GM04504 (cell line): ENCODE measurements at places on chromosomes 12 and 14.

DNA sequence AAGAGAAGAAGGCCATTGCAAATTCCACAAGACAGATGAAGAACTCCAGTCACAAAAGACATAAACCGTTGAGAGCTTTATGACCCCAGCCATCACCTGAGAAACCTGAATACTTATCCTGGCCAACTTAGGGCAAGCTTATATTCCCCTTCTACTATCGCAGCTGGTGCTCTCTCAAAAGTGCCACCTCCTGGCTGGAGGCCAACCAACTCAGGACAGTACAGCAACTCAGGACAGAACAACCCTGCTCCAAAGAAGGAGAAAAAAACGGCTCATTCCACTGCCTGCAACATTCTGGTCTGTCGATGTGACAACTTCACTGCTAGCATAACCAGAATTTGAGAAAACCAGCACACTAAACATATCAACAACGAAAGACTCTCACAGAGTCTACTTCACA, 9.7 kb upstream of the KRT6B start:
- no peak for DNase-seq

DNA sequence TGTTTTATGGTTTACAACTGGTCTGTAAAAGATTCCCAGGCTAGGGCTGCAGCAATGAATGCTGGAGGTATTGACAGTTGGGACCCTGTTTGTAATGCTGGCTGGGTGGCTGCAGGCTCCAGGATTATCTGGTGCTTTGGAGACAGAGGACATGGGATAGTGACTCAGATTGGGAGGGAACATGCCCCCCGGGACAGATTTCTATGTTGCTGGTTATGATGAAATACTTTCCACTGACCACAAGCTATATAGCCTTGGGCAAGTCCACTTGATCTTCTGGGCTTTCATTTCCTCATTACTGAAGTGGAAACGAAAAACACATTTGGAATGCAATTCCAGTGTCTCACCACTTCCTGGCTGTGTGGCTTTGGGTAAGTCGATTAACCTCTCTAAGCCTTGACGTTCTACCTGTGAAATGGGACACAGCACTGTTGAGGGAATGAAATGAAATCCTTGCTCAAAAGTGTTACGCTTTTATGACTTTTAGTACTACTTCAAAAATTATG, 6.3 kb upstream of the TPCN1 start:
- peak; percentile 98 for DNase-seq

- no peak for DNase-seq
Observed at GRCh38 chr12:52662093-52662917, 10.3 kb upstream of the KRT2 start.

GRCh38 chr12:121297435-121297991, 1.0 kb upstream of the CAMKK2 start:
- no peak for DNase-seq

DNA sequence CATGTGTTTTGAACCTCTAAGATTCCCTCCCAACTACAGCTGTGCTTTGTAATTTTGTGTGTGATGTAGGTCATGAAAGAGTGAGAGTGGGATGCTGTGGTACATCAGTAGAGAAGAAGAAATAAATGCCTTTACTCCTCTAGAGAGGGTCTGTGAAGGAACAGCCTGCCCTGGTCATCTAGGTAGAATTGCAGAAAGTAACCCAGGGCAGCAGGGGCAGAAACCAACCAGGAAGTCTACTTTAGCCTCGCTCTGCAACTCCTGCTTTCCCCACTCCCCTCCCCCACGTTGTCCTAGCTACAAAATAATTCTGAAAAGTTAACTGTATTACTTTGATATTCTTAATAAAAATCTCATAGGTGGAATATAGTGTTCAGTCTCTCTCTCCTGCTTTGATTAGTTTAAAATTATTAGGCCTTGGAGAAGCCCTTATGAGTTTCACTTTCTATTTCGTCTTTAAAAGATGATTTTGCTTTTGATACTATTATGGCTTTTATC, 7.5 kb downstream of the TBK1 start:
- no peak for DNase-seq

- no peak for DNase-seq
Observed at GRCh38 chr12:115386946-115387345, 703.0 kb upstream of the TBX3 start.

- no peak for DNase-seq
Observed at GRCh38 chr14:56741325-56741724, 69.0 kb downstream of the OTX2 start.

GRCh38 chr14:60905923-60906322, 75.0 kb downstream of the TRMT5 start:
- DNase-seq, result no peak

DNA sequence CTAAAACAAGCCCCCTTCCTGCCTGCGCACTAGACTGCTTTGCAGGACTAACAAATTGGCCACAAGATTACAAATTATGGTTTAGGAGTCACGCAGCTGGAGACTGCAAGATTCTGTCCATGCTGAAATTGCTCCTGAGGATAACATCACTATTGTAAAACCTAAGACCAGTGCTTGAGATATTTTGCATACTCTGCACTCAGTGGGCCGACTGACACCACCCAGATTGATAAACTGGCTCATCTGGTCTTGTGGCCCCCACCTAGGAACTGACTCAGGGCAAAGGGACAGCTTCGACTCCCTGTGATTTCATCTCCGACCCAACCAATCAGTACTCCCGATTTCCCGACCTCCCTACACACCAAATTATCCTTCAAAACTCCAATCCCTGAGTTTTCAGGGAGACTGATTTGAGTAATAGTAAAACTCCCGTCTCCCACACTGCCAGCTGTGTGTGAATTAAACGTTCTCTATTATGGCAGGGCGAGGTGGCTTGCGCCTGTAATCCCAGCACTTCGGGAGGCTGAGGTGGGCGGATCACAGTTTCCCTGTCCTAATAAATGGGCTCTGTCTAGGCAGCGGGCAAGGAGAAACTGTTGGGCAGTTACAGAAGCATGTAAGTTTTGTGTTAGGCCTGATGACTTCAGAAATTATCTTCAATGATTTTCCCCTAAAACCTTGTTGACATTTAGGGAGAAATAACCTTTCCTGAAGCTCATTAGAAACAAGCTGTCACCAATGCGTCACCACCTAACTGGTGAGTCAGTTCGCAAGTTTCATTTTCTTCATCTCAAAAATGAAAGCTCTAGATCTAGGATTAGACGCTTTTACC, 5.3 kb upstream of the UBC start:
- DNase-seq, result no peak

- DNase-seq, result no peak
Observed at GRCh38 chr12:104485651-104486362, 29.1 kb downstream of the CHST11 start.

DNA sequence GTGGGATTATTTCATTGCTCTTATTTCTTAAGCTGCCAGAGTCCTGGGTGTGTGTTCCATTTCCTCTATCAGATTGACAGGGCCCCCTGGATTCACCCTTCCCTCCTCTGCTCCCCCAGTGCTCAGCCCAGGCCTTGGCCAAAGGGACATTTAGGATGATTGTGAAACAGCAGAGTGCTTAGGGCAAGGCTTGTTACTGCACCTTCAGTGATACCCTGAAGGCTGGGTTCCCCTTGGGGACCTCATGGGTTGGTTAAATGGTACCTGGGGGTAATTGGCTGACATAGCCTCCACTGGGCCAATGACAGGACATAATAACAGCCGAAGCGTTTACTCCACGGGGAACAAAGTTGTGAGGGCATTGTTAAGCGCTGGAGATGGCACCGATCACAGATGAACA, 1.3 kb upstream of the KRT72 start:
- no peak for DNase-seq

- DNase-seq, result no peak
Observed at GRCh38 chr12:39077226-39077625, 171.8 kb upstream of the CPNE8 start.

DNA sequence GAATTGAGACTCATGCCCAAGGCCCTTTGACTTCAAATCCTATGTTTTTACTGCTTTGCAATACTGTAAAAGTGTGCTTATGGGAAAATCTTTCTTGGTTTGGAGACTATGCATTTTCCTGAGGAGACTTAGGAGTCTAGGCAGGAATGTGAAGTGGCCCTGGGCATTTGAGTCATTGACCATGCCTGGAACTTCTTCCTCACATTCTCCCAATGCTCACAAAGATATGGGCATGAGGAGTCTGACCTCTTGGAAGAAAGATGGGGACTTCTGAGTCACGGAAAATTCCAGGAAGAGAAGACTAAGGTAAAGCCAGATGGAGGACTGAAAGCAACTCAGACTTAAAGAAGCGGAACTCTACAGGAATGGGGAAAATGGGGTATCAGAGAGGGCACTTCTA, 38.2 kb upstream of the ZNF641 start:
- peak; percentile 13 for DNase-seq

GRCh38 chr14:104680806-104681688, 8.4 kb upstream of the INF2 start:
- DNase-seq, result peak; percentile 62

DNA sequence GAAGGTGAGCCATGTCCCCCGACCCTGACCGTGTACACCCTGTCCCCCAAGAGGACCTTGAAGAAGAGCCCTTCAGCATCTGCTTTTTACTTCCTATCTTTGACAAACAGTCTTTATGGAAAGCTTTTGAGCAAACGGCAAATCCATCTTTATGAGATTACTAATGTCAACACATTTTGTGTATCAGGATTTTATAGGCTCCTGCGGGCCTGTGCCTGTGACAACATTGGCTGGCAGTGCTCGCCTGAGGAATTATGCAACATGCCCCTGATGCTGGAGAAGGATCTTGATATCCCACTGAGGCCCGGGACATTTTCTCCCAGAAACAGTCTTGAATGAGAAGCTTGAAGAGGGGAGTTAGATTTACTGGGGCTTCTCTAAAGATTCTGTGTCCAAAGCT, 416.5 kb downstream of the NRXN3 start:
- DNase-seq, result no peak

DNA sequence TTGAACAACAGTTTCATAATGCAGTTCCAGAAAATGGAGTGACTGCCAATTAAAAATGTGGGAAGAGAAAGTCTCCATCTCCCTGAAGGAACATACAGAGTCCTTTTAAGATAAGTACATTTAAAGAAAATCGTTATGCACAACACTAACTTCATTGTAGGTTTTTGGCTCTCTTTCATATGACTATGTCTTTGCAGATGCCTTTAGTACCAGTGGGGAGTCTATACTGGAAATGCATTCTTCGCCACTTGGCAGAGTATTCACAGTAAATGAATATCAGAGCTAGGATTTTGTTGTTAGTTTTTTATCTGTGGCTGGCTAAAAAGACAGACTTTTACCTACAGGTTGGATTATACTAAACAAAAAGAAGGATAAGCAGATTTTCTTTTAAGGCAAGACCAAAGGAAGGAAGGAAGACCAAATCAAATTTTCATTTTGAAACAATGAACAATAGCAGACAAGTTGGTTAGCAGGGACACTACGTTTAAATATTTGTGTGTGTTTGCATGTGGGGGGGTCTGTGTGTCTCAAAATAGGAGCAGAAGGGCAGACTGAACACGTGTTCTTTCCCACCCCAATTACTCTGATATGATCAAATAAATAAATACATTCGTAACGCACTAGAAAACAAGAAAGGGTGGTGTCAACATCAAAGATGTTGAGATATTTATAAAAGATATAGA, 124.5 kb downstream of the BTG1 start:
- no peak for DNase-seq

- DNase-seq, result no peak
Observed at GRCh38 chr14:101593411-101594238, 32.3 kb downstream of the DIO3 start.

DNA sequence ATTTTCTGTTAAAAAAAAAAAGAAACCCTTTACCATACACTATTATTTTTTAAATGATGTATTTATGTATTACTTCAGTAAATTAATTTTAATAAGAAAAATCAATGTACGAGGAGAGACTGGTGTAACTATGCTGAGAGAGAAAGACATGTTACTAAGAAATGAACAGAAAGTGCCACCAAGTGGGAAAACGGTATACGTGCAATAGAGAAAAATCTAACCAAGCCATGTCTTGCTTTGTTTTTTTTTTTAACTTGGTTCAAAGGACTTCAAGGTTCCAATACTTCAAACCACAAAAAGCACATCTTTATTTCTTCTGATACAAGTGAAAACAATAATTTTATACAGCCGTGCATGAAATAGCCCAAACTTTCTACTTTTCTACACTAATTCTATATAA, 22.9 kb downstream of the NDUFA12 start:
- DNase-seq, result no peak

GRCh38 chr12:46653311-46653710, 172.5 kb downstream of the SLC38A4 start:
- no peak for DNase-seq

GRCh38 chr12:119399301-119399700, 64.8 kb downstream of the CCDC60 start:
- no peak for DNase-seq

DNA sequence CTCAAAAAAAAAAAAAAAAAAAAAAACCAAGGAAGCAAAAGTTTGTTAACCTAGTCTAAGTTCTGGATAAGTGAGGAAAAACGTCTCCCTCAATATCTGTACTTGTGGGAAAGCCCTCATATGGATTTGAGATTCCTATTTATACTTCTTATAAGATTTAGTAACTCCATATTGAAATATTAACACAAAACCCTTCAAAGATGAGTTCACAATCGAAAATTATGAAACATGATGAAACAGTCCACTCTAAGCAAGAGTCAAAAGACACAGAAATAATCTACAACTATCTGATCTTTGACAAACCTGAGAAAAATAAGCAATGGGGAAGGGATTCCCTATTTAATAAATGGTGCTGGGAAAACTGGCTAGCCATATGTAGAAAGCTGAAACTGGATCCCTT, 25.2 kb downstream of the VWF start:
- DNase-seq, result no peak

- no peak for DNase-seq
Observed at GRCh38 chr12:1812650-1813302, 7.6 kb upstream of the LRTM2 start.

GRCh38 chr12:131494741-131495524, 216.0 kb upstream of the SFSWAP start:
- DNase-seq, result no peak

DNA sequence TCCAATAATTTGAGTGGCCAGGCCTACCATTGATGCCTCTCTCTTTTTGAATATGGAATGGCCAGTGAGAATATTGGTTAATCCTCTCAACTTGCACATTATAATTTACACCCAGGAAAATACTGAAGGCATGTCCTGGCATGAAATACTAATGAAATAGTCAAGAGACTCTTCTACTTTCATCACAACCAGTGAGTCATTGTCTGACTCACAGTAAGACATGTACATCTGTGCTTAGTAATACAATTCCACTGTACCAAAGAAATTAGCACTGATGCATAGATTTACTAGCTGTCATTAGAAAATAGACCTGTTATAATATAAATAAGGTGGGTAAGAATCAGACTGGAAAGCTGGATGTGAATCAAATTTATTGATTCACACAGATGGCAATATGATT, 31.6 kb downstream of the KCNC2 start:
- peak; percentile 69 for DNase-seq

DNA sequence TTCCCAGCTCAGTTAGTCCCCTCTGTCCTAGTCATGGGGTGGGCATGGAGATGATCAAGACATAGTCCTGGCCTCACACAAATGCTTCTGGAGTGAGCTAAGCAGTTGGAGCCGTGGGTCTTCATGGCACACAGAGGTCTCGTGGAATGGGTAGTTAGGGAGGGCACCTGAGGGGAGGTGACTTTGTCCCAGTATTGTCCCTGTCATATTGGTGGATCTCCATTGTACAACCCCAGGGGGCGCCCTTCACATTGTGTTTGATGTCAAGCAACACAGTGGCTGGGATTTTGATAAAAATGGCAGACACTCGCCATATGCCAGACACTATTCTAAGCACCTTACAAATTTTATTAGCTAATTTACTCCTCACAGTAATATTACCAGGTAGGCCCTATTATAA, 175.4 kb upstream of the LHX5 start:
- DNase-seq, result no peak

GRCh38 chr12:49137476-49137875, 6.3 kb upstream of the TUBA1B start:
- no peak for DNase-seq
